ENCODE measurements at places on chromosomes 3 and 15.

GRCh38 chr3:46943237-46944187, 33.0 kb downstream of the CCDC12 start:
- DNase-seq = no peak

- no peak for DNase-seq
Measured at GRCh38 chr3:107945417-107946094, 145.3 kb downstream of the CD47 start.

GRCh38 chr3:58005669-58006068, 2.6 kb upstream of the FLNB start:
- DNase-seq = peak; percentile 82

DNA sequence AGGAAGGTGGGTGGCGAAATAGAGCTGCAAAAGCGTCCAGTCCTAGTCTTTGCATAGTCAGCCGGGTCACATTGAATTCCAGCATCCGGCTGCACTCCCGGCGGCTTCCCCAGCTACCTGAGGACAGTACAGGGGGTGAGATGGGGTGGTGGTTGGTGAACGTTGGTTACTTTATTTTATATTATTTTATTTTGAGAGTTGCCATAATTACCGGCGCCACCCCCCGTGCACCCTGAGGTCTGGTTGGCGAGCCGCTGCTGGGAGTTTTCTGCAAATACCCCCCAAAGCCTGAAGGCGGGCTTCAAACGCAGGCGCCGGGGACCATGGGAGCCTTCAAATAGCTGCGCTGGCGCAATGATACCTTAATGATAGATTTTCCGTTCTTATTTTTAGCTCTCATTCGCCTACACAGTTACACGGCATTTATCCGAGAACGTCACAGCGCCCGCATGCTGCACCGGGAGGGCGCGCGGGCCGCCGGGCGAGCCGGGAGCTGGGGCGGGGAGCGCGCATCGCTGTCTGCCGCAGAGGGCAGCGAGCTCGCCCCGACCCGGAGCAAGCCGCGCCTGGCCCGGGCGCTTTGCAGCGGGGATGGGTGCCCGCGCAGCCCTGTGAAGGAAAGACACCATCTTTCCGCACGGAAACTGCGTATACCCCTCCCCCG, 756 bp upstream of the RASGRF1 start:
- DNase-seq = no peak

Measured in NCI-H226 (cell line).